ENCODE measurements at places on chromosomes 1 and 21.

GRCh38 chr21:43812139-43812821, 22.9 kb downstream of the RRP1 start:
- no peak for DNase-seq

- no peak for DNase-seq
Observed at GRCh38 chr1:41647221-41648135, 163.0 kb upstream of the EDN2 start.

DNA sequence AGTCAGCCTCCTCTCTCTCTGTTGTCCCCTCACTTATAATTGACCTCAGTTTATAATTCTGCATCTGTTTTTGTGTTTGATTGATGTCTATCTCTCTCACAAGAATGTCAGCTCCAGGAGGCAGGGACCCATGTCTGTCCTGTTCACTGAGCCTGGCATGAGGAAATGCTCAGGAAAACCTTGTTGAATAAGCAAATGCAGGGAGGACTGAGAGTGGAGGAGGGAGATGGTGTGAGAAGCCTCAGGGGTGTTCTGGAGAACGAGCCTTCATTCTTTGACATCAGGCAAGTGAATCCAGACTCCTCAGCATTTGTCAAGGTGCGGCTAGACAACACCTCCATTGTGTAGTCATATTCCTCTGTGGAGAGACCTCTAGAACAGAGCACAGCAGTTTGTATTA, 45.5 kb downstream of the MAN1C1 start:
- no peak for DNase-seq

- no peak for DNase-seq
Observed at GRCh38 chr1:93595743-93596142, 85.9 kb downstream of the BCAR3 start.

DNA sequence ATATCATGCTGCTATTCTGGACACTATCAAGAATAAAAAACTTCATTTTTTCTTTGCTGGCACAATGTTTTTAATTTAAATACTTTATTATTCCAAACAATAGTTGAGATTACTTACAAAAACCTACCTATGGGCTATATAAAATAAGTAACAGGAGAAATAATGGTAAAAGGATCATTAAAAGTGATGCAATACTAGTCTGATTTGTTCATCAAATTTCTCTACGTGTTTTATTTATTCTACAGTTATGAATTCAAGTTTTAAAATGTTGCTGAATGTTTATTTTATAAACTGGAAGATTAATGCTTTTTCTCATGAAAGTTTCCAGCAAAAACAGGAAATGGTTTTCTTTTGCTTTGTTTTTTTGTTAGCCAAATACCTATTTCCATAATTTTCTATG, 662.4 kb upstream of the BRINP3 start:
- no peak for DNase-seq

- no peak for DNase-seq
Observed at GRCh38 chr1:15837931-15838330, 9.6 kb upstream of the SPEN start.

- DNase-seq, result no peak
Observed at GRCh38 chr1:162996261-162996660, 72.9 kb upstream of the RGS4 start.

GRCh38 chr1:43557744-43558245, 27.1 kb downstream of the PTPRF start:
- no peak for DNase-seq

GRCh38 chr1:161506336-161507223, 1.3 kb downstream of the FCGR2A start:
- no peak for DNase-seq
